Left colon (tissue), 2 donors: ENCODE measurements at places on chromosomes 7 and 10. TPM values are rescaled to one million over a fixed set of nuclear protein-coding genes. Genes with fewer than 3 reads are reported as not detected.

AMZ1 gene
- 0.28 TPM for total RNA-seq

IL2RA gene
- 1.8 TPM for total RNA-seq

PNLIPRP3 gene
- total RNA-seq = not detected

RSU1 gene
- total RNA-seq = 79.7 TPM

DNA sequence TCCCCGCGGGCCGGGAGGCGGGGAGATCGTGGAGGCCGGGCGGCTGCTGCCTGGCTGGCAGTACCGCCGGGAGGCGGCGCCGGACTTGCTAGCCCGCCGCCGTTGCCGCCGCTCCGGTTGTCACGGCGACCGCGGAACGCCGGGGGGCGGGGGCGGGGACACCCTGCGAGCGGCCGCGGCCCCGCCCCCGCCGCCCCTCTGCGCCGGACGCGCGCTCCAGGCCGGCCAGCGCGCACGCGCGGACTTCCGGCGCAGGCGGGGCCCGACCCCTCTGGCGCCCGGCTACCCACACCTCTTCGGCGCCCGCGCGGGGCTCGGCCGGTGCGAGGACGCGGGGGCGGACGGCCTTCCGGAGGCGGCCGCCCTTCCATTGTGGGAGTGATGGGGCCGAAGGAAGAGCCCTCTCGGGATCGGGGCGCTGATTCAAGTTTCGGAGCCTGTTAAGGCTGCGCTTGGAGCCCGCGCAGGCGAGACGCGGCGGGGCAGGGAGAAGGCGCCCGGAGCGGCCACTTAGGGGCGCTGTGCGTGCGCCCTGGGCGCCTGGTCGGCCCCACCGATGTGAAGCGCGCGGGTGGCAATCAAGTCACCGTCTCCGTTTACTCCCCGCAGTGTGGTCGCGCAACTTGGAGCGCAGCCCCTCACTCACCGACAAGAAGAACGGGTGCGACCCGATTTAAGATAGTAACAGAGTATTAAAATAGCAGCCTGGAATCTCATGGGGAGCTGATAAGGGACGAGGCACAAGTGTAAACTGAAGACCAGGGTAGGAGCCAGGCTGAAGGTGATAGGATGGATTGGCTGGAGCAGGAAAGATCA lies 449 bp upstream of the DPY19L1 start:
- peak; percentile 96 for DNase-seq

DNA sequence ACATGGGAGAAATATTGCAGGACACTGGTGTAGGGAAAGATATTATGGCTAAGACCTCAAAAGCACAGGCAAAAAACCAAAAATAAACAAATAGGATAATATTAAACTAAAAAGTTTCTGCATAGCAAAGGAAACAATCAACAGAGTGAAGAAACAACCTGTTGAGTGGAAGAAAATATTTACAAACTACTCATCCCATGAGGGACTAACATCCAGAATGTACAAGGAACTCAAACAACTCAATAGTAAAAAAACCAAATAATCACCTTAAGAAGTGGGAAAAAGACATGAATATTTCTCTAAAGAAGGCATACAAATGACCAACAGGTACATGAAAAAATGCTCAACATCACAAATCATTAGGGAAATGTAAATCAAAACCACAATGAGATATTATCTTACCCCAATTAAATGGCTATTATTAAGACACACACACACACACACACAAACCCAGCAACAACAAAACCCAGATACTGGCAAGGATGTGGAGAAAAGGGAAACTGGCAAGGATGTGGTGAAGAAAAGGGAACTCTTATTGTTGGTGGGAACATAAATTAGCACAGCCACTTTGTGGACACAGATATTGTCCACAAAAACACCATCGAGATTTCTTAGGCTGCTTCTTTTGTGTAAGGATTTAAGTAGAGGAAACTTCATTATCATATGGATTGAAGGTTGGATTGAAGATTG lies 9.8 kb upstream of the RAB18 start:
- DNase-seq = no peak

- no peak for DNase-seq
These were observed 165.3 kb downstream of the AGMO start for GRCh38 chr7:15396210-15397158.

DNA sequence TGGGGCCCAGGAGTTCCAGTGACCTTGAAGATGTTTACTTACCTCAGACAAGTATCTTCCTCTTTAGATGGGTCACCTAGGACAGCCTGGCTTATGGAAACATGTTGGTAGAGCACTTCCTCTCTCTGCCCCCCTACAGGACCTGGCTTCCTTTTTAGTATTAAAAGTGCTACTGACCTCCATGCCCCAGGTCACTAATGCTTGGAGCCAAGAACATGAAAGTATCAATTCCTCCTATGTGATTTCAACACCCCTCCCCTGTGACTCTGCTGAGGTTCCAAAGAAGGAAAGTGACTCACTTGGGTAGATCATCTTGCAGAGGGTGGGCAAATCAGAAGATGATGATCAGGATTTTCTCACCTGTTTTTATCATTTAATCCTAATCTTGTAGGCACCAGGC lies 125.3 kb upstream of the CCDC6 start:
- no peak for DNase-seq

DNA sequence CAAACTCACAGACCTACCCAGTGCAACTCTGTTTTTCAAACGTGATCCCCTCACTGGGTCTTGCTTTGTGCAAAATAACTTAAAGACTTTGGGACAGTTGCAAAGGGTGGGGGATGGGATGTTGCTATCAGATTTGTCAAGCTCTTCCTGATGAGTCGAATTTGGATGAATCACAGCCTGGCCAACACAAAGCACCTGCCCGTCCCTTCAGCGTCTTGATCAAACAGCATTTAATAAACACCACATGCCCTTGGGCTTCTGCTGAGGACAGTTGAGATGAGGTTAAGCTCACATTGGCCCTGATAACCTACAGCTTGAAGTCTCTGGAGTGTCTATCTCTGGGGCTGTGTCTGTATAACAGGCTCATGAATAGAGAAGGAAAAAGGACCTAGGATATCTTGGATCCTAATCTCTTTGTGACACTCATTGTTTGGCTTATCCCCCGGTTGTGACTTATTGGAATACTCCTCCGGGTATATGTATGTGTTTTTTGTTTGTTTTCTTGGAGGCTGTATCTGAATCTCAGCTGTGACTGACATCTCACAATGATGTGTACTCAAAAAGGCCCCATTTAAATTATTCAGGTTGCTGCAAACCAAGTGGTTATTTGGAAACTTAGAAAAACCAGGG lies 132.6 kb upstream of the NAMPT start:
- no peak for DNase-seq

DNA sequence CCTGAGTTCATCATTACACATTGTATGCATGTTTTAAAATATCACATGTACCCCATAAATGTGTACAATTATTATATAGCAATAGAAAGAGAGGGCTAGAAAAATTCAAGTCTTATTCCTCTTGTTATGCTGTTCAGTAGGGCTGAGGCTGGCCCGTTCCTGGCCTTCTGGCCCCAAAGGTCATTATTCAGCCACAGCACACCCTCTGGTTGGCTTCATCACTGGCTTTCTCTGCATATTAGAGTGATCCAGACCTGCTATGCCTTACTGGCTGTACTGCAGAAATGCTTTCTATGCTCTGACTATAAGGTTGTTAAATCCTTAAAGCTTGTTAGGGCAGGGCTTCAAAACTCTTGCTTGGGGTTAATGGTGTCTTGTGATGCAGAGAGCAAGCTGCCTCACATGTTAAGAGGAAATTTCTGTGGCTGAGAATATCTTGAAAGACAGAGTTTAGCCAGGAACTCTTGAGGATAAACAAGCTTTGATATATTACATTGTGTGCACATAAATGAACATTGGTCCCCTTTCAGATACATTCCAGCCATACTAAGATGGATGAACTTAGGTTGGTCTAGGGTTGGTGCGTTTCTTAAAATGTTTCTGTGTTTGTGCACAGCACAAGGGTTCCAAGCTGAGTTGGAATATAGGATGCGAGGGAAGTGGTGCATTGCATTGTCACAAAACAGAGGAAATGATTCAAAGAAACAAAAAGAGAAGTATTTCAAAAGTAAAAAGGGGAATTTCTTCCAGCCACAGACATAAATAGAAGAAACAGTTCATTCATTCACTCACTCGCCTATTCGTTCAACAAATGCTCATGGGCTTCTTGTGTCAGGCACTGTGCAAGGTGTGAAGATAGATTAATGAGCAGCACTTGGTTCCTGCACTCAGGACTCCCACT lies 61.6 kb upstream of the WDR11 start:
- no peak for DNase-seq

DNA sequence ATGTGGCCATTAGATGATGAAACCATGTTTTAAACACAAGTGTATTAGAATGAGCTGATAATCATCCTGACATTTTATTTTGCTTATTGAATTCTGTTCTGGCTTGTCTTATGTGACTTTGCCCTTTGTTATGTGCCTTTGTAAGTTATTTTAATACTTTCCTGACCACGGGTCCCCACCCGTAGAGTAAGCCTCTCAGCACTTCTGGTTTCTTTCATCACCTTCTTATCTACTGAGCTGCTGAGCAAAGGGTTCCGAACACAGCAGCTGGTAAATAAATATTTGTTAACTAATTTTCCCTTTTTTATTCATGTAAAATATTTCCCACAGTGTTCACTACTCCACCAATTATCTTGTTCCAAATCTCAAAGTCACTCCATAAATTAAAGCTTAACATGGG lies 1115.3 kb downstream of the SORCS3 start:
- DNase-seq = no peak

GRCh38 chr10:95437669-95438068 lies 123.5 kb downstream of the SORBS1 start:
- DNase-seq = no peak

SCART1 gene
- total RNA-seq = 3.9 TPM

- DNase-seq = no peak
These were observed 2.1 kb downstream of the CPED1 start for GRCh38 chr7:120990468-120991118.

CRTAC1 gene
- 0.43 TPM for total RNA-seq

C7orf33 gene
- total RNA-seq = not detected

DNA sequence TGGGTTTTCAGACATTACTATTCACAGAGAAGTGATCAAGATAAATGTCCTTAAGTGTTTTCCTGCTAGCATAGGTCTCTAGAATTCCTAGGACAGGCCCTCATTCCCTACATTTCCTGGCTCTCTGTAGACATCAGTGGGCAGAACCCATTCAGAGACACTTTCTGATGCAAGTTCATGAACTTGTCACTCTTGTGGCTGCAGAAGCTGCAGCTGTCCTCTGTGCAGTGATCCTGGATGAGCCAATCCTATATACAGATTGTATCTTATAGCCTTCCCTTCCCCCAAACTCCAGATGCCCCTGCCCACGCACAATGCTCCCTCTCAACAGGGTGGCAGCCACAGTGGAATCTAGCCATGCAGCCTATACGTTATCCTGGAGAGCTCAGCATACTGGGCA lies 12.6 kb upstream of the GRB10 start:
- no peak for DNase-seq

DNA sequence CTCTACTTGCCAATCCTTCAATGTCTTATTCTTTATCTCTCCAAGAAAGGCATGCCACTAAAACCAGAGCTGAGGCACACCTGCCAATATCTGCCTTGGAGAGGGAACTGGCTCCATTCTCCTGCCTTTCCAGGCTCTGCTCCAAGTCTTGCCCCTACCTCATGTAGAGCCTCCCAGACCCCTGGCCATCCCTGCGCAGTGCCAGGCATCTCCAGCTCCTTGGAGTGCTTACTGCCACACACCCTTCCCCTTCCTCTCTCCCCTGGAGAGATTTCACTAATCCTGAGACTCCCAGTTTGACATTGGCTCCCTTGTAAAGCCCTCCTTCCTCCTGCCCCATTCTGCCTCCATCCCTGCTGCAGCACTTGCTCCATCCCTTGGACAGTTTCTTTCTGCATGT lies 255.2 kb upstream of the ZMIZ1 start:
- DNase-seq = no peak

DNA sequence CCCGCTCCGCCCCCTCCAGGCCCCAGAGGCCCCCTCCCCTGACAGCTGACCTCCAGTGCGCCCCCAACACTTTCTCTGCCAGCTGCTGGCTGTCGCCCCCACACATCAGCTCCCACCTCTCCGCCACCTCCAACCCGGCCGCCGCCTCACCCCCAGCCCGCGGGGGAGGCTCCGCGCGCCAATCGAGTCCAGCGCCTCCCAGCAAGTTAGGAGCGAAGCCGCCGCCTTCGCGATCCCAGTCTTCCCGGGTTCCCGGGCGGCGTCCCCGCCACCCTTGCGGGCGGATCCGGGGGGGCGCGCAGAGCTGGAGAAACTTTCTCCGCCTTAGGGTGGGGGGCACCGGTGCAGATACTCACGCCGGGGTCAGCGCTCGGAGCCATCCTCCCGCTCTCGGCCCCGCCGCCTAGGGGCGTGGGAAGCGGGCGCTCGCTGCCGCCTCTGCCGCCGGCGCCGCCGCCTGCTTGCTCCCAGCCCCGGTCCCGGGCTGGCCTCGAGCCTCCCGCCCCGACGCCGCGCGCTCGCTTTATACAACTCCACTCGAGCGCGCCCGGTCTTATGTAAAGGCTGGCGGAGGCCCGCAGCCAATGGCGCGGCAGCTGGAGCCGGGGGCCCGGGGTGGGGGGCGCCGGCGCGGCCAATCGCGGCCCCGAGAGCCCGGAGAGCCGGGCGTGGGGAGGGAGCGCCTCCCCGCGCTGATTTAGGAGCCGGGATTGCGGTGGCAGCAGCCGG lies at the start of gene CRTAC1:
Gene CRTAC1 (minus strand): TSS at position 529 of the 729 bp plus-strand sequence. CDS start 149 bp downstream, at position 380.
- DNase-seq = peak; percentile 40

TDRD1 gene
- total RNA-seq = 0.64 TPM

DNA sequence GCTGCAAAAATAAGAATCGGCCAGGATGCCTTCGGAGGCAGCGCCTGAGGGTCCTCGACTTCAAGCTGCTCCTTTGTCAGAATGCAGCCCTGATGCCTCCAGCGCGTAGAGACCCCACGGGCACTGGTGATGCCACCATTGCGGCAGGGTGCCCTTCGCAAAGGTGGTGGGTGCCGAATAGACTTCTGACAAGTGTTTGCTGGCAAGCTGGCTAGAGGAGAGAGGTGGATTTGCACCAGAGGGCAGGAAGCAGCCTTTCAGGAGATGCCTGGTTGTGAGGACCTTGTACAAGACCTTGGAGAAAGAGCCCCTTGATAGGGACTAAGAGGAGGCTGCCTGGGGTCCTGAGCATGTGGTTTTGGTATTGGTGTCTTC lies 103.2 kb upstream of the PPIF start:
- DNase-seq = no peak

GRCh38 chr7:55348502-55348901 lies 16.6 kb upstream of the LANCL2 start:
- no peak for DNase-seq
